ENCODE measurements at places on chromosomes 1 and 21. TPM values are rescaled to one million over a fixed set of nuclear protein-coding genes. Genes with fewer than 3 reads are reported as not detected.

The PRAMEF26 gene
- not detected for total RNA-seq

The ECM1 gene
- 3.2 TPM for total RNA-seq

The NECTIN4 gene
- 10.4 TPM for total RNA-seq

DNA sequence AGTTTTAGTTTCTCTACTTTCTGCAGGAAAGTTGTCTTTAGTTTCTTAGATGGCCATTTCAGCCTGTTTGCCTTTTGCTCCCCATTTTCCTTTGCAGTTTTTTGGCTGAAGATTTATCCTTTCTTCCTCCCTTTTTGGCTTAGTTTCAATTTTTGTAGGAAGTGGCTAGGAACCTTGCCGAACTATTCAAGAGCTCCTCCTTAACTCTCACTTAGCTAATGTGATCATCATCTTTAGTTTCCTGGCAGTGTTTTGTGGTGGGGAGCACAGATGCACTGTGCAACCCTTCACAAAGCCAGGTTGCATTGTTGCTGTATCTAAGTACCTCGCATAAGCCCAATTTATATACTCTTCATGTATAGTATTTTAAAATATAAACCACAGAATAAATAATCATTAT is 28.8 kb upstream of the CCDC181 start:
- no peak for DNase-seq

The AMY1B gene
- total RNA-seq, result not detected

- DNase-seq, result peak; percentile 64
Observed at GRCh38 chr1:110312188-110313121, 26.7 kb upstream of the RBM15 start.

The DCLRE1B gene
- total RNA-seq, result 6.2 TPM

The PLA2G2C gene
- total RNA-seq, result not detected

The TRMT1L gene
- total RNA-seq, result 3.3 TPM

DNA sequence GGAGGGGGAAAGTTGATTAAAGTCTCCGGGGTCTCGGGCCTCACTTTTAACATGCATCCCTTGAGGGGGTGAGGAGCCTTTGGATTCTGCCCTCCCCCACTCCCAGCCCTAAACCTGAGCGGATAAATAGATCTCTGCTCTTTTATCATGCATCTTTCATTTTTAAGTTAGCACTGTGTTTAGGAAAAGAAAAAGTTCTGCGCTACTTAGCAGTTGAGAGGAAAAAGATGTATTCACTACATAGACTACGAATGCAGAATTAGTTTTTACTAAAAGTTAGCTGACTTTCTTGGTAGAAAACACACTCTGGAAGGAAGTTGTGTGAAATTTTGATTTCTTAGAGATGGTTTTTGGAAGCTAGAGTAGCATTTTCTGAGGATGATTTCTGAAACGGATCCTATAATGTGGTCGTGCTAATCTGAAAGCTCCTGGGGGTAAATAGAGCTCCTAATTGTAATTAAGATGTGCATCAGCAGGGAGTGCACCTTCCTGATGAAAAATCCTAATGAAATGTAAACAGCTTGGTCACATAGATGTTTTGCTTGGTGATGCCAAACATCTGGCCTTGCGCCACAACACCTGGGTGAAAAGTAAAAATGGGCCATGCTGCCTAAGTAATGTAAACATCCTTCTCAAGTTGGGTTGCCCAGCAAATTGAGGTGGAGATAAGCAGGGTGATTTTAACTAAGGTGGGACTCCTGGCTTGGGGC is 1.8 kb downstream of the ROR1 start:
- peak; percentile 44 for DNase-seq

DNA sequence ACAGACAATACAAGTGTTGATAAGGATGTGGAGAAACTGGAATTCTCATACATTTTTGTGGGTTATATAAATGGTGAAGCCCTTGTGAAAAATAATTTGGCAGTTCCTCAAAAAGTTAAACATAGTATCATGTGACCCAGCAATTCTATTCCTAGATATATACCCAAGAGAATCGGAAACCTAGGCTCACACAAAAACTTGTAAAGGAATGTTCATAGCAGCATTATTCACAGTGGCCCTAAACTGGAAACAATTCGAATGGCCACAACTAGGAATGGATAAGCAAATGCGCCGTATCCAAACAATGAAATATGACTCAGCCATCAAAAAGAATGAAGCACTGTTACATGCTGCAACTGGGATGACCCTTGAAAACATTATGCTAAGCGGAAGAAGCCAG is 3.9 kb upstream of the CD247 start:
- DNase-seq, result no peak

The LAPTM5 gene
- total RNA-seq, result not detected

DNA sequence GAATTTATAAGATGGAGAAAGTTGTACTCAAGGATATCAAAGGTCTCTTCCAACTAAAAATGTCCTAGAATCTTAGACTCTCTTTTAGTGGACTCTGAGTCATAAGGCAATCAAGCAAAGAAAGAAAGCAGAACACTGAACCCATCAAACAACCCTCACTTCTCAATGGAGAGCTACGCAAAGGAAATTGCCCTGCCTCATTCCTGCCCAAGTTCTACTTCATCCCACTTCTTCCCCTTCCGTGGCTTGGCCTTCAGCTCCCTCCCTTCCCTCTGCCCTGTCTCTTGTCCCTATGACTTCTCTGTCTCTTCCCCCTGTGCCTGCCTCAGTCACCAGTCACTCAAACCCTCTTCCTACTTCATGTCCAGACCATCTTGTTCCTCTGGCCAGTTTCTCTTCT is 58.5 kb downstream of the RIMS3 start:
- no peak for DNase-seq

The DPT gene
- total RNA-seq, result not detected

DNA sequence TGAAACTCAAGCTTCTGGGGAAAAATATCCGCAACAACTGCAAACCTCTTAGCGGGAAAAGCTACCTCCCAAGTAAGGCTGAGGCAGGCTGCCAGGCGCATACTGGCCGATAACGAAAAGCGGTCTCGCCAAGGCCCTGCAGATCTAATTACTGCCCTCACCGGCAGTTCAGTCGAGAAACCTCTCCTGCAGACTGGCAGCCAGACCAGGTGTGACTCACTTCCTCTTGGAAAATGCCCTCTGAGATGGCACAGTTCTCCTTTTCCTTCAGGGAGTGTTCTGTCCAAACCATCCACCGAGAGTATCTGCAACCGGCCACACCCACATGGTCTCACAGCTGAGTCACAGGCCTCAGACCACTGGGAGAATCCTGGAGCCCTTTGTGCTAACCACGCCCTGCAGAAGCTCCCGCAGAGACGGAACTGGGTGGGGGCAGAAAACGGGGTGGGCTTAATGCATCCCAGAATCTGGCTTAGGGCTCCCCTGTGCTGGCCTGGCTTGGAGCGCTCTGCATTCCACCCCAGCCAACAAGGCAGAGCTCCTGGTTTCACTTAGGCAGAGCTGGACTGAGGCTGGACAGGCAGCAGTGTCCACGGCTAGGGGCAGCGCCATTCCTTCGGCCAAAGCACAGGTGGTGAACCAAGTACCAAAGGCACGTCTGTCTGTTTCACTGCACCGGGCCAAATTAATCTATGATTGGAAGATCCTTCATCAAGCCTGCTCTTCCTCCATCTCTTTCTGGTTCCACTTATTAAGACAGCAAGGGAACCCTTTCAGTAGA is 1.2 kb downstream of the S100A10 start:
- peak; percentile 92 for DNase-seq

The SPRR3 gene
- total RNA-seq, result 0.20 TPM

DNA sequence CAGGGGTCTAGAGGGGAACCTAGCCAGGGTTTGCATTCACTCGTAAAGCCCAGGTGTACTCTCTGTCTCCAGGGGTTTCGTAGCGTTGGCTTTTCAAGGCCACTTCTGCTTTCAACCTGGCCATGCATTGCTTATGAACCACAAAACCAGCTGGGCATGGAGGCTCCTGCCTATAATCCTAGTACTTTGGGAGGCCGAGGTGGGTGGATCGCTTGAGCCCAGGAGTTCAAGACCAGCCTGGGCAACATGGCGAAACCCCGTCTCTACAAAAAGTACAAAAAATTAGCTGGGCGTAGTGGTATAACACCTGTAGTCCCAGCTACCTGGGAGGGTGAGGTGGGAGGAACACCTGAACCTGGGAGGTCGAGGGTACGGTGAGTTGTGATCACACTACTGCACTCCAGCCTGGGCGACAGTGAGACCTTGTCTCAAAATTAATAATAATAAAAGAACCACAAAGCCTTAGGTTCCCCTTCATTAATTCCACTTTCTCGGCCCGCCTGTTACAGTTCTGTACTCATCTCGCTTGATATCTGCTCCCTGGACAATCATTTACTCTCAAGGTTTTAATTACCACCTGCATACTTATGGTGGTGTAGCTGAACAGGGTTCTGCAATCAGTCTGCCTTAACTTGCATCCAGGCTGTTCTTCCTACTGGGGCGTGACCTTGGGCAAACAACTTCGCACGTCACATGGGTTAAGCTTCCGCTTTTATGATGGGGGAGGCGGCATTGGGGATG is 6.1 kb downstream of the SLC16A4 start:
- no peak for DNase-seq

The TSPAN1 gene
- total RNA-seq, result 165 TPM

DNA sequence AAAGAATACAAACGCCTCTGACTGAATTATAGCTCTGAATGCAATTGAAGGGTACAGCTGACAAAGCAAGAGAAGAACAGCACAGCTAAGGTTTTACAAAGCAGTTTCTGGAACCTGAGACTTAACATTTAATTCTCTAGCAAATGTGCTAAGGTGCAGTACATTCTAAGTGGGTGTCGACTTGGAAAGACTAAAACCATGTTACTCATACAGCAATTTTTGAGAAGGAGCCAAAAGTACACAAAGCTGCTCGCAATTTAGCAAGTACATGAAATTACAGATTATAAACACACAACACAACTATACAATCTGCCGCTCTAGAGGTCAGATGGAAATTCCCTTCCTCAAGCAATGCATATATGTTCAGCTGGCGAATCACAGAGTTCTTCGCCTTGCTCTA is 121.9 kb downstream of the TIAM1 start:
- DNase-seq, result no peak

The KIAA1614 gene
- 0.65 TPM for total RNA-seq

- DNase-seq, result peak; percentile 80
Observed at GRCh38 chr1:74689621-74690363, 16.2 kb upstream of the ERICH3 start.

GRCh38 chr1:110243146-110243545 is 33.0 kb downstream of the KCNC4 start:
- no peak for DNase-seq

DNA sequence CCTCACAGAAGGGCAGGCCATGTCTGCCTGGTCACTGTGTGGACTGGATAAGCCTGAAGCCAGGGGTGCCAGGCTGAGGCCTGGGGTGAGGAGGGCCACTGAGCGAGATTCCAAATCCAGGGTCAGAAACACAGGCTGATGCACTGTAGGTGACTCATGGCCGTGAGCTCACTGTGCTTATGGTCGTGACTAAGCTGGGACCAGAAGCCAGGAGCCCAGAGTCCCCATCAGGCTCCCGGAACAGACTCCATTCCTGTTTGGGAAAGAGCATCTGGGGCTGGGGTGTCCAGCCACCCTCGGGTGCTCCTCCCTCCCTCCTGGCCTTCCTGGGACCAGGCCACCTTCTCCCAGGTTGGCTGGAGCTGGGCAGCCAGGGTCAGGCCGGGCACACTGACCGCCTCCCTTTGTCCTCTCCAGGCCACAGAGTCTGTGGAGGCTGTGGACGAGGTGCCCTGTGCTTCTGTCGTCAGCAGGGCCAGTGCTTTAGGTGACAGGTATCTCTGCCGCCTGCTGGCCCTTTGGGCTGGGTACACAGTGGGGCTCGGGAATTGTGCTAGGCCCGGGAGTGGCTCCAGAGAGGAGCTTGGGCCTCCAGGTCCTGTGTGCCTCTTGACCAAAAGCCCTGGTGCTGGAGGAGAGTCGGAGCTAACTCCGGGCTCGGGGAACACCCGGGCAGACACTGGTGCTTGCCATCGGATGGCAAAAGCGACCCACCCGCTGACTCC is 36.7 kb downstream of the AJAP1 start:
- DNase-seq, result no peak

The TFF3 gene
- 71.8 TPM for total RNA-seq

DNA sequence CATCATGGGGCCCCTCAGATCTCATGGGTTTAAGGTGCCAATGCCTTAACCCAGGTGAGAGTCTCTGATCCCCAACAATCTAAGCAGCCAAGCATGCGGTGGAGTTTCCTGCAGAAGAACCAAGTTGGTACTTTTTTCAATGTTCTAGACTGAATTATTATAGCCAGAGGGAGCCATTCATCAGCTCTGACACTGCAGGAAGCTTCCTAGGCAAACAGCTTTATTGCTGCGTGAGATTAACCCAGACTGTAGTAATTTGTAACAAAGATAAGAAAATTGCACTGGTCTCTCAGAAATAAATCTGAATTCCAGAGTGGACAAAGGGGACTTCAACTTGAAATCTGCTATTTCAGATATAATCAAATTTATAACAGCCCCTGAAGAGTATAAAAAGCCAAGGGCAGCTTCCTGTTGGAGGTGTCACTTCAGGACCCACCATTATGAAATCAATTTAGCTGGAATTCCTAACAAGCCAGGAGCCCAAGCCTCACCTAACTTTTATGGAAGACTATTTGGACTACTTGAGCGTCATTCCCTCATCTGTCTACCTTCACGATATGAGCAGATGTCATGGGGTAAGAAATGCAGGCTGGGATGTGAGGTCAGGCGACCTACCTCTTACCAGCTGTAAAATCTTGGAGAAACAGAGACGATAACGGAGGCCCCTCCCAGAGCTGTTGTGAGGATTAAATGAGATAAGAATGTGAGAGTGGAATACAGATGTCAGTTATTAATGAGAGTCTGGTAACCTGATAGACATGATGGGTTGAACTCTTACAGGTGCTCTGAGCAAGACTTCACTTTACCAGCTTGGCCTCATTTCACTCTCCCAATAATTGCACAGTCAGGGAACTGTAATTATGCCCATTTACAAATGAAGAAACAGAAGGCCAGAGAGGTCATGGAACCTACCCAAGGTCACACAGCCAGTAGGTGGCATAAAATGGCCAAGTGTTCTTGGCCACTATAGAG is 135.1 kb downstream of the RRAGC start:
- no peak for DNase-seq

- DNase-seq, result no peak
Observed at GRCh38 chr1:193629875-193630274, 443.5 kb upstream of the B3GALT2 start.

The MYCL gene
- total RNA-seq, result 11.6 TPM

The PRR9 gene
- not detected for total RNA-seq

The SDE2 gene
- 13.8 TPM for total RNA-seq

DNA sequence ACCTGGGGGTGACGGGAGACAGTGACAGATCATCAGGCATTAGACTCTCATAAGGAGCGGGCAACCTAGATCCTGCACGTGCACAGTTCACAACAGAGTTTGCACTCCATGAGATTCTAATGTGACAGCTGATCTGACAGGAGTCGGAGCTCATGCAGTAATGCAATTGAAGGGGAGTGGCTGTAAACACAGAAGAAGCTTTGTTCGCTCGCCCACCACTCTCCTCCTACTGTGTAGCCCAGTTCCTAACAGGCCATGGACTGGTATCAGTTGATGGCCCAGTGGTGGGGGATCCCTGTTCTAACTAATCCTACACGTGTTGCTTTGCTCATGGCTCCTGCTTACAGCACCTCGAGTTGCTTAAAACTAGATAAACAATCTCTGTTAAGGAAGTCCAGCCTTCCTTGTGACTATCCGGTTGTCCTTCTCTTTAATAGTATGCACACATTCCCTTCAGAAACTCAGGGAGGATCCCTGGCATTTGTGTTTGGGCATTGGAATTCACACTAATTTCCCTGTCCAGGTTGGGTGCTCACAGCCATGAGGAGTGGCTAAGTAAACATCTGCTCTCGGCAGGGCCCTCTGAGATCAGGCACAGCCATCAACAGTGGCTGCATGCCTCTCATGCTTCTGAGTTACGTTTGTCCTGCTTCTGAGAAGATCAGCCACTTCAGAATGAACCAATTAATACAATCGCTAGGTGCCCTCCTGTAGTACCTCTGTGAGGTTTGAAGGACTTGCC is 21.1 kb upstream of the F3 start:
- DNase-seq, result peak; percentile 60

- no peak for DNase-seq
Observed at GRCh38 chr1:8358897-8359616, 41.1 kb downstream of the SLC45A1 start.

The C1orf174 gene
- total RNA-seq, result 26.4 TPM

Measured in HT-29 (cell line).